ENCODE measurements at places on chromosomes 12 and 14.

- DNase-seq: no peak
Measured at GRCh38 chr14:62015945-62016344, 253.7 kb downstream of the SNAPC1 start.

DNA sequence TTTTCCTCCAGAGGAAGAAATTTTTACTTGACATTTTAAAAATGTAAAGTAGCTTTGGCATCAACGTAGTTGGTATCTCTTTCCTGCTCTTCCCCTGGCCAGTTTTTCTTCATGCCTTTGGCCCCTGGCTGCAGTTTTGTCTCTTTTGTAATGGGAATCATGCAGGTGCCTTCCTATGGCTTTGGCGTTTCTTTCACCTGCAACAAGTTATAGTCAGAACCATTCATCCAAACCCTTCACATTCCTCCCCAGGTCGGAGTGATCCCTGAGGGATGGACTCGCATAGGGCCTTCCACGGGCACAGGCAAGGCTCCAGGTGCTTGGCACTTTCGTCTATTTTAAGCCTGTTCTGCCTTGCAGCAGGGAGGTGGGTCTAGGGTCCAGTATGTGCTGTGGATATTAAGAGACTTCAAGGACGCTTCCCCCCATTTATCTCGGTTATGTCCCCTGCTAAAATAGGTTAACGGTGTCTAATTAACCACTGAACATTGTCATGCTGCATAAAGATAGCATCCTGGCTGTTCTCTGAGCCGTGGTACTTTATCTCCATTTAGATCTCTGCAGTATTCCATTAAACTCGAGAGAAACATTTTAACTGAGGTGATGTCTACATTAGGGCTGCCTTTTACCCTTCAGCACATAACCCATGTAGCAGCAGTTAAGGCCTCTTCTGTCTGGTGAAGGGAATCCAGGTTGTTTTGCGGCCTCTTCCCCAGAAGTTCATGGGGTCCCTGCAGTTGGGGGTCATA is 66.3 kb downstream of the IFT43 start:
- DNase-seq: no peak

- DNase-seq: no peak
Measured at GRCh38 chr14:95895720-95896119, 19.1 kb downstream of the TUNAR start.

DNA sequence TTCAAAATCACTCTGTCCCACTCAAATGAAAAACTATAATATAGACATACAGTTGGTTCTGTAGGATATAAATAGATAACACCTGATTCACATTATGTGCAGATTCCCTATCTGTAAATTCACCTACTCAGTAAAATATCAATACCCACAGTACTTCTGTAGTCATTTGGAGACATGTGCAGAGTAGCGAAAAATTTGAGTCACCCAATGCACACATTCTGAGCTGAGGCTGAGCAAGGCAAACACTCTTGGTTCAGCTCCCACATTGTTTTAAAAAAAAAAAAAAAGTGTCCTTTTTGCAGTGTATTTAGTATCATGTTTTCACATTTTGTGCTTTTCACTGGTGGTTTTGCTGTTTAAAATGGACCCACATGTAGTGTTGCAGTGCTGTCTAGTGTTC is 27.3 kb upstream of the BBS10 start:
- no peak for DNase-seq

GRCh38 chr14:22767323-22767589 is 768 bp downstream of the OXA1L start:
- DNase-seq: no peak

GRCh38 chr12:47238669-47239114 is 158.9 kb upstream of the AMIGO2 start:
- DNase-seq: no peak

- DNase-seq: no peak
Measured at GRCh38 chr12:47551426-47551851, 154.4 kb downstream of the RPAP3 start.

- no peak for DNase-seq
Measured at GRCh38 chr12:103308396-103308795, 187.4 kb downstream of the C12orf42 start.

- no peak for DNase-seq
Measured at GRCh38 chr12:3145546-3146310, 68.5 kb downstream of the TSPAN9 start.
